ENCODE measurements at places on chromosomes 1 and 21.
A peak's percentile ranks its signal among the peaks of the same experiment; 100 is the strongest.

DNA sequence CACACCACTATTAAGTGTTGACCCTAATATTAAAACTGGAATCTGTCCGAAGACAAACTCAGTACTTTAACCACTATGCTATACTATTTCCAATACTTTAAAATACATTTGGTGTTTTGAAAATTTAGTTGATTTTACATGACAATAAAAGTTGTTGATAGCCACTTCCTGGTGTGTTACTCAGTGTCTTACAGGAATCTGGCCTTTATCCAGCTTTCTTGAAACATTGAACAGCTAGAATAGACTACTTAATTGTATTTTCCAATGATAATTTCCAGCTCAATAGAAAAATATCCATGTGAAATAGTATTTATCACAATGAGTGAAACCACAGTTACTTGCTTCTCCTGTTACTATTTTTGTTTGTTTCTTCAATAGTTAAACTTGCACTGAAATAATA, 369.6 kb upstream of the ADGRL4 start:
- no peak for DNase-seq

DNA sequence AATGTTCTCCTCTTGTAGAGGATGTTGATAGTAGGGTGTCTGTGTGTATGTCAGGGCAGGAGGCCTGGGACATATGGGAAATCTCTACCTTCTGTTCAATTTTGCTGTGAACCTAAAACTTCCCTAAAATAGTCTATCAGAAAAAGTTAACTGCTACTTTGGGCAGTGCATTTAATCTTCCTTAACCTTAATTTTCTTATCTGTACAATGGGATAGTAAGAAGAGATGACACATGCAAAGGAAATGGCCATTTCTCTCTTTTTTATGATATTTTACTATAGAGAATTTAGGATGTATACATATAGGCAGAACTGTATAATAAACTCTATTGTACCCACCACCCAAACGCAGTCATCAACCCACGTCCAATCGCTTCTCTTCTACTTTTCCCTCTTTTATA, 8.6 kb downstream of the AGO3 start:
- no peak for DNase-seq

- DNase-seq: no peak
These were observed 103.8 kb downstream of the TOMM20 start for GRCh38 chr1:235024711-235025421.

DNA sequence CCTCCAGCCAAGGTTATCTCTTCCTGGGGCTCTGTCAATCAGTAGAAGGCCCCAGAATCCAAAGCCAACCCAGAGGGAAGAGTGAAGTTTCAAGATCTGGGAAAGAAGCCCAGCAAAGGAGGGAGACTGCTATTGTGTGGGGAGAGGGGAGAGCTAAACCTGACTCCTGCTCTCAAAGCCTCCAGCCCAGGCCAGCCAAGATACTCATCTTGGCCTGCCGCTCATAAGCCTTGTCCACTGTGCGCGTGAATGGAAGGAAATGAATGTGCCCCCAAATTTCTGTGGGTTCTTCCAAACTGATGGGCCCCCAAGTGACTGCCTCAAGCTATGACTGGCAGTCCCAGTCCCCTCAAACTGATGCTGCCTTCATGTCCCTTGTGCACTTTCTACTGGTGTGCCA, 2.0 kb downstream of the PLXNA2 start:
- DNase-seq: no peak

DNA sequence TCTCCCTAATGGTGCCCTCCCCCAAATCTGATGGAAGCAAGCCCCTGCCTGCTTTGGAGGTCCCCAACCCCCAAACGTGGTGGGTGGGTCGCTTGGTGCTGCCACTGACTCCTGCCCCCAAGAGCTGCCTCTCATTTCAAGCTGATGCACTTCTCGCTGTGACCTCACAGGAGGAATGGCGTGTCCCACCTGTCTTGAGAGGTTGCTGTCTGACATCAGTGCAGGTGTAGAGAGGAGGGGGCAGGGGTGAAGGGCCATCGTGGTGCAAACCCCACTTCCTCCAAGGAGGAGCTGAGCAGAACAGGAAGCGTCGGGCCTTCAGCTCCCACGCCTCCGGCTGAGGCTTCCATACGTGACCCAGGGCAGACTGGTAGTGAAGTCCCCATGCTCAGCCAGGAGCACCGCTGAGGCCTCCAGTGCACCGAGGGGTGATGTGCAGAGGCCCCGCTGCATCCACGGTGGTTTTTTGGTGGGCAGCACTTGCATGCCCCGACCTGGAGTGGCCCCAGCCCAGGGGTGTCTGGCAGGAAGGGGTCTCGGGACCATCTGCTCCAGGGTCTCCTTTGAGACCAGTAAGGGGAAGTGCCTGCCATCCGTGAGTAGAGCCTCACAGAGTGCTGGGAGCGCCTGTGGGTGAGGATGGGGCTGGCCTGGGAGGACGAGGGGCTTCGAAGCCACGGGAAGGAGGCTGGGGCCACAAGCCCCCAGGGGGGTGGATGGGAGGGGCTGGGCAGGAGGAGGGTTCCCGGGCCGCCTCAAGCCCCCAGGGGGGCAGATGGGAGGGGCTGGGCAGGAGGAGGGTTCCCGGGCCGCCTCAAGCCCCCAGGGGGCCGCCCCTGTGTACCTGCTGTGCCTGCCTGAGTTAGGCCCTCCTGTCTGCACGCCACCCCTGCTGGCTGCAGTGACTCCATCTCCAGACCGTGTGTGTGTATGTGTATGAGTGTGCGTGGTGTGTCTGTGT, 39.8 kb downstream of the WDR4 start:
- DNase-seq: no peak

DNA sequence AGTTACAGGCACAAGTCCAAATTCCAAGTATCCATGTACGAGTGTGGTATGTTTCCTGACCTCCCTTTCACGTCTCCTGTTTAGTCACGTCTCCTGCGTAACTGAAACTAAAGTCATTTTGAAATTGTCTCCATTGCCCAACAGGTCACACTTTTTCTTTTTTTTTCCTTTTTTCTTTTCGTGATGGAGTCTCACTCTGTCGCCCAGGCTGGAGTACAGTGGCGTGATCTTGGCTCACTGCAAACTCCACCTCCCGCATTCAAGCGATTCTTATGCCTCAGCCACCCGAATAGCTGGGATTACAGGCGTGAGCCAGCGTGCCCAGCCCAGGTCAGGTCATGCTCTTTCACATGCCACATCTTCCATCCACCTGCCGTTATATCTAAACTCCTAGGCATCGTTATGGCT, 38.2 kb downstream of the L1TD1 start:
- no peak for DNase-seq

DNA sequence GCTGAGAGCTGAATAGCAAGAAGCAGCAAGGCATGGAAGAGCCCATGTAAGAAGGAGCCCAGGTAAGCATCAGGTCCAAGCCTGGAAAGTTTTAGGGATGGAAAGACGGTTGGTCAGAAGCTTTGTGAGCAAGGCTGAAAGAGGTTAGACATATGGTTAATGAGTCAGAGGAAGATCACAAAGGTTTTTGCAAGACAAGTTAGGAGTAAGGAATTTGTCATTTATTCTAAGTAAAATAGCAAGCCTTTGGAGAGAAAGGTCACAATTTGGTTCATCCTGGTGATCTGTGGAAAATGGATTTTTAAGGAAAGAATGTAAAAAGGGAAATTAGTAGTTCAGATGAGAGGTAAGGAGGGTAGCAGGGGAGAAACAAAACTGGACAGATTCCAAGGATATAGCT, 106.7 kb downstream of the DPYD start:
- no peak for DNase-seq

DNA sequence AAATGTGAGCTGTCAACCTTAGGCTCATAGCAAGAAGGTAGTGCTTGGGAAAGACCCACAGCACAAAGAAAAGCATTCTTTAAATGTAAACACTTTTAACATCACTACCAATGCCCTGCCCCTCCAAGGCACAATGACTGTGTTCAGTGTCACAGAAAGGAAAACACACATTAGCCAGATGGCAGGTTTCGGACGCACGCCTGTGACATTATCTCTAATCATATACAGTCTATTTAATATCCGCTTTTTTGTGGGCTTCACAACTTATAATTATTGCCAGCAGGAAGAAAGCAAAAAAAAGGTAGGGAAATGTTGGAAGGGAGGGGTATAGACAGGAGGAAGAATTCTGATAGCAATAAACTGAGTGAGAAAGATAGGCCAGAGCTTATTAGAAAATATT, 112.4 kb upstream of the BEND5 start:
- DNase-seq: peak; percentile 96

DNA sequence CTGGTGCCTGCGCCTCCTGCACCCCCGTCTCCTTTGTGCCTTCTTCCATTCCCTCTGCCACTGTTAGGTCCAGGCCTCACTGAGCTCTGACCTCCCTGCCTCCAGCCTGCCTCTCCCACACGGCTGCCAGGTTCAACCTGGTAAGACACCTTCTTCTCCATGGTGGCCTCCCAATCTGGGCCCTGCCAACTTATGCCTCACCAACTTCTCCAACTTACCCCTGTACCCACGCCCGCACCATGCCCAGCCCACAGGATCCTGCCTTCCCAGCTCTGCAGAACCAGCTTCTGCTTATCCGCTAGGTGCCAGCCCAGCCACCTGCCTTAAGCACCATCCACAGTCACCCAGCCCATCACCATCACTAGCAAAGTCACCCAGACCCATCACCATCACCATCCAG, 37.2 kb downstream of the PDE9A start:
- DNase-seq: no peak

GRCh38 chr1:151907363-151908139, 1.8 kb downstream of the THEM4 start:
- no peak for DNase-seq

DNA sequence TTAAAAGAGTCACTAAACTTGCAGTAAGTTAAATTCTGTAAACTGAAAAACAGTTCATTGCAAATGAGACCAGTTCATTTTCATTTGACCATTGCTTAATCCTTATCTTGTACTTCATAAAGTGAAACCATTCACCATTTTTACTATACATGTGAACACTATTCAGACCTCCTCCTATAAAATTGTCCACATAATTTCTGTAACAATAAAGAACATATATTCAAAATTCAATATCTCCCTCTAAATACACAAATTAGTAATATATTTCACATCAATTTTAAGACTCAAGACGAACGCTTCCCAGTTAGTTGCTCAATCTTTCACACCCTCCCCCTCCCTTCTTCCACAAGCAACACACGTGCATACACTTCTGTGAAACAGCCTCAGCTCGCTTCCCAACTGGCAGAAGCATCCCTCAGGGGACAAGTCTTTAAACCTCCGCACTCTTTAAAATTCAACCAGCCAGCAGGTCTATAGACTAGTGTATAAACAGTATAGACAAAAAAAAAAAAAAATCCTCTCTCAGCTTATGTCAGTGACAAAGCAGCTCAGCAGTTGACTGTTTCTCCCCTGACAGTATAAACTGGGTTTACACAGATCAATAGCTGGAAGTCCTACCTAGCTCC, 99.6 kb downstream of the DENND1B start:
- no peak for DNase-seq

- DNase-seq: no peak
These were observed 832.0 kb upstream of the PRMT6 start for GRCh38 chr1:106224426-106224825.

DNA sequence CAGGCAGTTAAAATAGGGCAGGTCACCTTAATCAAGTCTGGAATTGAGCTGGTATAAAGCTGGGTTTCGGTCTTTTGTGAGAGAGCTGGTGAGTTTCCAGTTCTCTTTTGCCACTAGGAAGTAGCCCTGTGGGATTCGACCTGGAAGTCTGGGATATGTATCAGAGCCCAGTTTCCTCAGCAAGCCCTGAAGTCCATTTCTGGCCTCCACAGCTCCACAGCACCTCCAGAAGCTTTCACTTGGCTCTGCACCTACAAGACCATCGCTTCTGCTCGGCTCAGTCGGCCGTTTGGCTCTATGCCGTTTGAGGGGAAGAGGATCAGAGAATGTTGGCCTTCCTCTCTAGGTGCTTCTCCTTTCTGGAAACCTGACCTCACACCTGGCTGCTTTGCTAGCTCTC, 148.0 kb downstream of the GALNT2 start:
- DNase-seq: no peak
